T1000 (cell line): ENCODE measurements at places on chromosomes 1 and 21.

DNA sequence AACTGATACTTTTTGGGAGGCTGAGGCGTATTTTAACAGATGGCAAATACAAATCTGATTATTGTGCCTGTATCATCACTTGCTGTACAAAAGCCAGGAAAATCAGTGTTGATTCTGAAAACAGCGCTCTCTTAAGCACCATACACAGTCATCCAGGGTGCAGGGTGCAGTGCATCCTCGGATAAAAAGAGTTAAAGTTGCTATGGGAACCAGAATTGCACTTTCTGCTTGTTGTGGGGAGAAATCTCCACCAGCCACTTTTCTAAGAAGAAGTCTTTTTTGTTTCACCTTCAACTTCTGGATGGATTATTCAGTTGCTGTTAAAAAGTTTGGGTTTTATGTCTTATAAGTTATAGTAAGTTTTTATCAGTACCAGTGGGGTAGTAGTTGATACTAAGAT lies 3.8 kb downstream of the LAMC1 start:
- no peak for DNase-seq

- DNase-seq, result no peak
Measured at GRCh38 chr1:215083383-215083961, 935 bp downstream of the KCNK2 start.

DNA sequence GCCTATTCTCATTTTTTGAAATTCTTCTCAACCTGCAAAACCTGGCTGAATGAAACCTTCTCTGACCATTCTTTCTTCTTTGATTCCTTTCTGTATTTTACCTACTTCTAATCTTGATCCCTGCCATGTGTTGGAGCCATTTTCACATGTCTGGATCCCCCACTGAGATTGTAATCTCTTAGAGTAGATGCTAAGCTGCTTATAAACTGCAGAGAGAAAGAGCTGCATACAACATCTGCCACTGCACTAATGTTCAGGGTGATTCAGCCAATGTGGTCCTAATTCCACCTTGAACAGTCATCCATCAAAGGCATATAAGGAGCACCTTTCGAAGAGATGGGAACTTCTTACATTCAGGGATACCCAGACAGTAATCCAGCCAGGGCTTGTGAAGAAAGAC lies 16.2 kb upstream of the DAB1 start:
- DNase-seq, result no peak

DNA sequence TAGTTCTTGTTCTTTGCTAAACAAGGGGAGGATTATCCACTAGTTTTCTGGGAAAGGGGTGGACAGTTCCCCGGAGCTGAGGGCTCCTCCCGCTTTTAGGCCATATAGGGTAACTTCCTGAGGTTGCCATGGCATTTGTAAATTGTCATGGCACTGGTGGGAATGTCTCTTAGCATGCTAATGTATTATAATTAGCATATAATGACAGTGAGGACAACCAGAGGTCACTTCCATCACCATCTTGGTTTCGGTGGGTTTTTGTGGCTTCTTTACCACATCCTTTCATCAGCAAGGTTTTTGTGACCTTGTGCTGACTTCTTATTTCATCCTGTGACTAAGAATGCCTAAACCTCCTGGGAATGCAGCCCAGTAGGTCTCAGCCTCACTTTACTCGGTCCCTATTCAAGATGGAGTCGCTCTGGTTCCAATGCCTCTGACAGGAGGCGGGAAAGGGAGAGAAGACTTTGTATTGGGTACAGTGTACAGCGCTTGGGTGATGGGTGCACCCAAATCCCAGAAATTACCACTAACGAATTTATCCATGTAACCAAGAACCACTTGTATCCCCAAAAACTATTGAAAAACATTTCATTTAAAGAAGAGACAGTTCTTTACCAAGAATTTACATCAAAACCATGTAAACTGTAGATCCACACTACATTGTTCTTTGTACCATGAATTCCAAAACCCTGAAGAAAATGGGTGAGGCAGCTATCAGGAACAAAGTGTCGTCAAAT lies 8.7 kb upstream of the SLC2A5 start:
- peak; percentile 26 for DNase-seq

DNA sequence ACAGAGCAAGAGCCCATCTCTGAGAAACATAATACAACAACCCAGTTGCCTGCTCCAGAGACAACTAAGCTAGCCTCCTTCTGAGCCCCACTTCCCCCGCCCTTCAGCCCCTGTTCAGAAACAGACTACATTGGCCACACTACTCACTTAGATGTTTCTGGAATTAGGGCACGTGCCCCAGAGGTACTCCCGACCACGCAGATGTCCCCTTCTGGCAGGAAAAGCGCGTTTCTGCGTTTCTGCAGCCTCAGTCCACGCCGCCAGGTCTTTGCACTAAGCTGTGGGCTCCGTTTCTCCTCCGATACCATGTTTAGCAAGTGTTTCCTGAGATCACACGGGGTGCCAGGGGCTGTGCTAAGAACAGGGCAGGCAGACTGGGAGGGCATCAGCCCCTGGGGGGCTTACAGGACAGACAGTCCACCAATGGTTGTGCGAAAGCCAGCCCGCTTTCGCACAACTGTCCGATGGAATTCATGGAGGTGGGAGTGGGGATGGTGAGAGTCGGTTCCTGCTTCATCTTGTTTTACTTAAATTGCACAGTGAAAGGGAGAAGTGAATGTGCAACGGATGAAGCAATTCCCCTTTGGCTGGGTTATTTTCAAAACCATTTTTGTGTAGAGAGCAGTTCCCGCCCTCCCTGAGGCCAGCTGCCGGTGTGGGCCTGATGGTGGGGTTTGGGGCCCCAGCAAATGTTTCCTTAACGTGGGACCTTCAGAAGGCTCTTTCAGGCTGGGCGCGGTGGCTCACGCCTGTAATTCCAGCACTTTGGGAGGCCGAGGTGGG lies 2.7 kb downstream of the PIK3CD start:
- no peak for DNase-seq

GRCh38 chr1:45015683-45016082 lies 3.6 kb downstream of the UROD start:
- DNase-seq, result no peak

- no peak for DNase-seq
Measured at GRCh38 chr1:239253032-239253431, 133.3 kb upstream of the CHRM3 start.

GRCh38 chr1:38085666-38086330 lies 39.2 kb upstream of the POU3F1 start:
- DNase-seq, result no peak

GRCh38 chr1:221692643-221693042 lies 49.2 kb downstream of the DUSP10 start:
- no peak for DNase-seq

GRCh38 chr21:38236232-38236631 lies 20.6 kb upstream of the KCNJ15 start:
- DNase-seq, result no peak

GRCh38 chr1:156742017-156742416 lies 1.1 kb upstream of the MRPL24 start:
- no peak for DNase-seq

GRCh38 chr1:198096390-198096789 lies 60.4 kb upstream of the NEK7 start:
- DNase-seq, result no peak

DNA sequence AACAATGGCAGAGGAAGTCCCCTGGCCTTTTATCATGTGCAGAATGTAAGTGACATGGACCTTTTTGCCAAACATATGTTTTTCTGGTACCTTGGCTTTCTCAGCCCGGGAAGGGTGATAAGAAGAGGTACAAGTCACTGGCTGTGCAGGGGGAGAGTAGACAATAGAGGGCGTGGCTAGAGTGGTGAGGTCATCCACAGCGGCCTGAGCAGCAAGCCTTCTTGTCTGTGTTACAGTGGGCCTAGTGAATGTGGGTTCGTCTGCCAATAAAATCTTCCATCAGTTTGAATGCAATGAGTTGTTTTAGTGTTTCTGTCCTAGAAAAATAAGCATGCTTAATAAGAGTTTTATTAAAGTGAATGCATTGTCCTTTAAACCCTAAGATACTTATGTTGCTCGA lies 59.0 kb upstream of the PGD start:
- no peak for DNase-seq

DNA sequence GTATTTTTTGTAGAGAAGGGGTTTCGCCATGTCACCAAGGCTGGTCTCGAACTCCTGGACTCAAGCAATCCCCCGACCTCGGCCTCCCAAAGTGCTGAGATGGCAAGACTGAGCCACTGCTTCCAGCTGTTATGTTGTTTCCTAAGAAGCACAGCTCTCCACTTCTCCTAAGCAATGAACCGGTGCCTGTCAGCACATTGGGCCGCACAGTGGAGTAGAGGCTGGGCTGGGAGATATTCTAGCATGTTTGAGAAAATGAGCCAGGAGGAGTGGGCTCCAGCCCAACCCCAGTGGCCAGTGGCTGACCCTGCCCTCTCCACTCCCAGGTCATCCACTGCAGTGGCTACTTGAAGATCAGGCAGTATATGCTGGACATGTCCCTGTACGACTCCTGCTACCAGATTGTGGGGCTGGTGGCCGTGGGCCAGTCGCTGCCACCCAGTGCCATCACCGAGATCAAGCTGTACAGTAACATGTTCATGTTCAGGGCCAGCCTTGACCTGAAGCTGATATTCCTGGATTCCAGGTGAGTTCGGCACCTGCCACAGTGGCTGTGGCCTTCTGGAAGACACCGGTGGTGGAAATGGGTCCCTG lies 27.0 kb downstream of the SIM2 start:
- DNase-seq, result no peak

DNA sequence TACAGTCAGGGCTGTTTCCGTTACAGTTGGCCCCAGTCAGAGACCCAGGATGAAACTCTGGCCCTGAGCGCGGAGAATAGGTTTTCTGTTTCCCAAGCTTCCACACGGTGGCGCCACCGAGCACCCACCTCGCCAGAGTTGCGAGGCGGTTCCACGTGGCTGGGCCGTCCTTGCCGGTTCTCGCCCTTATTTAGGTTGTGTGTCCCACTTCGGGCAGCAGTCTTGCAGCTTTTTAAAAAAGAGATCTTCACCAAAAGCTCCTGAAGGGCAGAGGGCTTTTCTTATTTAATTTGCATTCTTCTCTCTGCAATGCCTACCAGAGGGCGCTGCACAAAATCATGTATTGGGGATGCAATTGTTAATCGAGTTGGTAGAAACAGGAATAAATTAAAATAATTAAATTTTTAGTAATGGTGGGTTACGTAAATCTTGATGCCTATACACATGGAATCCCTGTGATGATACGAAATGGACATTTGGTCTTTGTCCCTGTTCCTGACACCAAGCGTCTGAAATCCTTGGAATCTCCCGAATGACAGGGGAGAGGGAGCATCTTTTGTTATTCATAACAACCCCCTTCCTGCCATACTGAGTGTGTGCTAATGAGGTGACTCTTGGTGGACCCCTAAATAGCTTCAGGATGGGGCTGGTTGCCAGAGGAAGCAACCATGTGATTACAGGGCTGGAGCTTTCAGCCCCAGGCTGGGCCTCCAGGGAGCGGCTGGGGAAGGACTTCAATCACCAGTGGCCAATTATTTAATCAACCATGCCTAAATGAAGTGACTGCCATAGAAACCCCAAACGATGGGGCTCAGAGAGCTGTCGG lies 5.6 kb upstream of the S100A7 start:
- no peak for DNase-seq

DNA sequence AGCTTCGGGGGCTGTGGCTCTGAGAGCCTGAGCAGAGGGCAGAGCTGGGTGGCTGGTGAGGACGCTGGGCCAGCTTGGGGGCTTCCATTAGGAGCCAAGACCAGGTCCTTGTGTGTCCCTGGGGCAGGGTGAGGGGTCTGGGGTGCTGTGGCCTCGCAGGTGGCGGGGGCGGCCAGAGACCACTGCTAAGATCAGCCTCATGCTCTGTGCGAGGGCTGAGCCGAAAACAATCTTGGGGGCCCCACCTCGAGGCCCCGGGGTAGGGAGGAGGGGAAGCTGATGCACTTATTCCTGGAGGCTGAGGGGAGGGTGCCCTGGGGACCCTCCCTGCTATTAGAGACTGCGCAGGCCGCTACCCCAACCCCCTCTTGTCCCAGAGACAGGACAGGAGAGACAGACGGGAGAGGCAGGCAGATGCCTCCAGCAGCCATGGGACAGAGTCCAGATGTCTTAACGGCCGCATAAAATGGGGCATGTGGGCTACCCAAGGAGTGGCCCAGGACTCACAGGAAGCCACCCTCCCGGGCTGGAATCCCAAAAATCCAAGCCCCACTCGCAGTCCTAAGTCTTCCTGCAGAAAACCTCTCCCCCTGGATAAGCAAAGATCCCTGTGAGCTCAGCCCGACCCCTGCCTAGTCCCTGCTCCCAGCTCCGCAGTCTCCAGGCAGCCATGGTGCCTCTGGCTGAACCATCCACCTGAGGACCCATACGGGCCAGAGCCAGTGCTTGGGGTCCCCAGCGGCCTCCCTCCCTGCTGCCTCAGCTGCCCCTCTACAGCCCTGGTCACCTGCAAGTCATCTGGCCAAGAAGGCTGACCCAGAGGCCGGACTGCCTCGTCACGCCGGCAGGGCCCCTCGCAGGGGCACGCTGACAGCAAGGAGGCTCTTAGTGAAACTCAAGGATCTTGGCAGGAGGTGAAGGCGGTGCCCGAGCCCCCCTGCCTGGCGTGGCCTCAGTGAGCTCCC lies 43.6 kb upstream of the COL18A1 start:
- no peak for DNase-seq

DNA sequence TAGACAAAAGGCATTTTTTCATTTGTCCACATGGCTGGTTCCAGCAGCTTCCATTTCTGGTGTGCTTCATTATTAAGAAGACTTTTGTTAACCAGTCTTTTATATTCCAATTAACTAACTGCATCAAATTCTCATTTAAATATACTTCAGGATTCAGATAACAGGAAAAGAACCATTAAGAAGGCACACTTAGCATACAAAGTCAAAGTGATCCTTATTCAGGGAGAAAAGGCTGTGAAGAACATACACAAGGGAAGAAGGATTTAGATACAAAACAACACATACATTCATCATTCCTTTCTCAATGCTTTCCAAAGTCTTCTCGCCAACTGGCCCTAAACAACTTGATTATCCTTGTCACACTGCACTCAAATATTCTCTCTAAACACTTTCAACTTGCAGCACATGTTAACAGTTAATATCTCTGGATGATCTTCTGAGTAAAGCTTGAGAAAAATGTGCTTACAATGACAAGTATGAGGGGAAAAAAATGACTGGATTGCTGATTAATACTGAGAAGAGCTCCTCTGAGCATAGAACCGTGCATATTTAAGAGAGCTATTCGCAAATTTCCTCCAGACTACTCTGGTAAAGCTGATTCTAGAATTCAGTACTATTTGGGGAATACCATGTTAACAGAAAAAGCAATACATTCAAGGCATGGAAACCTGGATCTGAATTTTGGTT lies 225.2 kb upstream of the TNR start:
- DNase-seq, result no peak

- no peak for DNase-seq
Measured at GRCh38 chr1:228980232-228980937, 245.1 kb downstream of the RHOU start.

DNA sequence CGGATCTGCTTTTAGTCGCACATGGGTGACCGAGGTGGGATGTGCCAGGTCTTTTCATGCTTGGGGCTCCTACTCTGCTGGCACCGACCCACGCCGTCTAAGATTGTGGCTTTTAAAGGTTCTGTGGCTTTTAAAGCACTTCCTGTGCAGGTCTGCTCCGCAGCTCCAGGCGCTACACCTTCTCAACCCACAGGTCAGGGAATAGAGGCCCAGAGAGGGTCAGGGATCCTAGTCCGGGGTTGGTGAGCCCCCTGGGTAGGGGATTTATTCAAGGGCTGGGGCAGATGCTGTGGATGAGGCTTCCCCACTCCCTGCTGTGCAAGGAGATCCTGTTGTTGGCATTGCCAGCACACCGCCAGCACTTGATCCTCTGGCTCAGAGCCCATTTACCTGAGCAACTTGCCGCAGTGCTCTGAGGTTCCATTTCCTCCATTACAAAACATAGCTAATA lies 212.8 kb upstream of the RAB4A start:
- no peak for DNase-seq

- DNase-seq, result no peak
Measured at GRCh38 chr1:147598621-147599361, 57.5 kb downstream of the BCL9 start.
